ENCODE measurements at places on chromosomes 5 and 9.

DNA sequence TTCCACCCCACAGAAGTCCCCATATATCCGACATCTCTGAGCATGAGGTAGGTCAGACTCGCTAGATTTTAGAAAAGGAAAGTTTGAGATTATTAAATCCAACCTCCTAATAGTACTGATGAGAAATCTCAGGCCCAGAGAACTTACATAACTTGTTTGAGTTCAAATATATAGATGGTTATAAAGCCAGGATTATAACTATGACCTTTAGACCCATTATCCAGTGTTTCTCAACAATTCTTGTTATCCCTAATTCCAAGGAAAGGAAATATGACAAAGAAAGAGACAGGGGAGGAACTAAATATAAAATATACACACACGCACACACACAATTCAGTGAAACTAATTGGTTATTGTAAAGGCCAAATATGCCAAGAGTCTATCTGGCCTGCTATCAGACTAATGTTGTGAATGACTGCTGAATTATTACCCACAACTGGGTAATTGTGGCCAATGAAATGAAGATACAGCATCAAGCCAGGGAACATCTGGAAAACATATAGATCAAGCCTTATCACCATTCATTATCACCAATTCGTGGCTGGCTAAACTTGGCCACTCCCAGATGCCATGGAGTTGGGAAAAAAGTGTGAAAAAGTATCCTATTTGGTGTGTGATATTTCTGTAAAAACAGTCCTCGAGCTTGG is 248.4 kb downstream of the PRELID2 start:
- DNase-seq, result no peak

DNA sequence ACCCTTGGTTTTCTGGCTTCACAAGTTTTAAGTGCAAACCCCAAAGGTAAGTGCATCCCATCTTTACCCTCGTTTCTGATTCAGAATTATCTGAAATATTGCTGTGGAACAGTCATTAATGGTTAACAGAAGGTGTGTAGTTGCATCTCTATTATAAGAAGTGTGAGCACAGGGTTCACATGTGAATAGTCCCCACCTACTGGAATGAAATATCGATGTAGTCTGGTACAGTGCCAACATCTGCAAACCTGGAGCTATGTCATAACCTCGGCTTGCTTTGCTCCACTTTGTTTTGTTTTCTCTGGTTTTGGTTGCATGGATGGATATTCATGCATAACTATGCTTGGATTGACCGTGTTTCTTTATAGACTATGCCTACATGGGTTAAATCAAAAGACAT is 12.6 kb downstream of the HTR4 start:
- DNase-seq, result no peak

- no peak for DNase-seq
Observed at GRCh38 chr9:128635266-128636023, 21.2 kb downstream of the DYNC2I2 start.

- DNase-seq, result no peak
Observed at GRCh38 chr5:68027519-68027918, 188.0 kb upstream of the PIK3R1 start.

DNA sequence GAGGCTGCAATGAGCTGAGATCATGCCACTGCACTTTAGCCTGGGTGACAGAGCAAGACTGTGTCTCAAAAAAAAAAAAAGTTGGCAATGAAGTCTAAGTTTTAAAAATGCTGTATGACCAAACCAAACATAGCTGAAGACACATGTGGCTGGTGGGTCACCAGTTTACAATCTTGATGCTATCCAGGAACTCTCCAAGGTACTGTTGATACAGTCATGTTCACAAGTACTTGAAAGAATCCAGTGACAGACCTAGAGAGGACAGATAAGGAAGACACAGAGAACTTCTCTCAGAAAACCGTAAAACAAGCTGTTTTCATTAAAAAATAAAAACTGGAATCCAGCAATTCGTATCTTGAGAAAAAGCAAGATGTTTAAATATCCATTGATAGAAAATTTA is 95.7 kb downstream of the ACTBL2 start:
- no peak for DNase-seq

GRCh38 chr5:53023969-53024368 is 34.8 kb downstream of the ITGA2 start:
- DNase-seq, result no peak

- no peak for DNase-seq
Observed at GRCh38 chr9:16656432-16657169, 213.9 kb downstream of the BNC2 start.

GRCh38 chr9:133842721-133843227 is 104.6 kb upstream of the SARDH start:
- DNase-seq, result no peak

- no peak for DNase-seq
Observed at GRCh38 chr9:123262338-123262737, 6.0 kb downstream of the STRBP start.

- DNase-seq, result no peak
Observed at GRCh38 chr9:17699615-17700330, 120.9 kb downstream of the SH3GL2 start.

- no peak for DNase-seq
Observed at GRCh38 chr5:136482206-136482605, 116.9 kb upstream of the TRPC7 start.

- no peak for DNase-seq
Observed at GRCh38 chr5:10994091-10994986, 233.3 kb upstream of the DAP start.

GRCh38 chr5:8270246-8270645 is 401.3 kb downstream of the MTRR start:
- DNase-seq, result no peak

- DNase-seq, result no peak
Observed at GRCh38 chr9:130236436-130236985, 29.0 kb upstream of the HMCN2 start.

- DNase-seq, result no peak
Observed at GRCh38 chr9:117028103-117028858, 341.2 kb downstream of the TRIM32 start.

DNA sequence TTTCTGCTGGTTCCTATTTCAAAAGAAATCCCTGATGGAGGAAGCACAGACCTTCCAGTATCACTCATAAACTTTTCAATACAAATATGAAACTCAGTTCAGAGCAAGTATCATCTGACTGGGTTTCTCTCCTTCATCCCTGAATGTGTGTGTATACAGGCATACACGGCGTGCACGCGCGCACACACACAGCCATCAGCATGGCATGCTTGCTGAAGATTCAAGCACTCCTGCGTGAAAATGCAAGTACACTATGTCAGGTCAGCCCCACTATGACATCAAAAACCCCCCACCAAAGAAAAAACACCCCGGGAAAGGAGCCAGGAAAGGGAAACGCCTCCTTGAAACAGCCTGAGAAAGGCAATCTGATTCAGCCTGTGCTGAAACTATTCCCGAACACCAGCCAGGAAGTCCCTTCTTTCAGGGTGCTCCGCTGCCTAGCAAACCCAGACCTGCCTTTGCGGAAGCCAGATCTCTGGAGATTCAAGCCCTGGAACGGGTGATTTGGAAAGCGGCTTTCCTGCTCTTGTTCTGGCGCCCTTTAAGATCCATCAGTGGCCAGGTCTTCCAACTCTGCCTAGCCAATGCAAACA is 831 bp downstream of the KLHL3 start:
- DNase-seq, result no peak

DNA sequence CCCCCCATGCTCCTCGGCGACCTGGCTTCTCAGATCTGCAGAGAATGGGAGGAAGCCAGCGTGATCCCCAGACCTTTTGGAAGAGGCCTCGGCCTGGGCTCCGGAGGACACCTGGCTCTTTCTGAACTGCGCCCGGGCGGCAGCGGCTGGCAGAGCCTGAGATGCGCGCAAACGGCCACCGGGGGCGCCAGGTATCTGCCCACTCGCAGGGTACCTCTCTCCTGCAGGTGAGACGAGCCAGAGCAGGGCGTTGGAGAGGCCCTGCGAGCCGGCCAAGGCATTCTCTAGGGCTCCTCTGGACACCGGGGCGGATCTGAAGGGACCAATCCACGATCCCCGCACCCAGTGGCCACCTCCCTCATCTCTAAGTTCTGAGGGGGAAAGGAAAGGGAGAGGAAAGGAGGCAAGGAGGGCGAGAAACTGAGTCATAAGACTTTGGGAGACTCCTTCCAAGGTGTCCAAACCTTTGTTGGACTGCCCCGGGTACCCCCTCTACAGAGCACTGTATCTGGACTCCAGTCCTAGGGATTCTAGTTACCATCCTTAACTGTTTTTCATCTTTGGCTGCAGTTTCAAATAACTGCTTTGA is 55.0 kb upstream of the SLC46A2 start:
- DNase-seq, result no peak

GRCh38 chr5:134139891-134140469 is 25.5 kb downstream of the TCF7 start:
- DNase-seq, result no peak
